ENCODE measurements at places on chromosomes 6 and 20.

- DNase-seq, result no peak
Measured at GRCh38 chr6:155706341-155706740, 250.7 kb upstream of the NOX3 start.

GRCh38 chr6:26362836-26363220, 2.2 kb upstream of the BTN3A2 start:
- no peak for DNase-seq

DNA sequence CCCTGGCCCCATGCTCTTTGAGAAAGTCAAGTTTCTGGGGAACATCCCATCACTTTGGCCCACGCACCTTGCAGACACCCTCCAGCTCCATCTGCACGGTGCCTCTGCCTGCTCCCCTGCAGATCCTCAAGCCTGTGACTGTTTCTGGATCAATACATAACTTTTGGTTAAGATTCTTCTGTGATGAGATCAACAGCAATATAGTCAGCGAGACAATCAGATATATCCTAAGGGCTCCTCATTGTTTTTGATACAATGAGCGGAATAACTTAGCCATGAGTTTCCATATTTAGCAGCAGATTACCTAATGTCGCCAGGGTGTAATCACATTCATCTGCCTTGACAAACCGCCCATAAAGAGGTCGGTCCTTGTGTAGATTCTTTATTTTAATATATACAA, 109.3 kb upstream of the MTHFD1L start:
- no peak for DNase-seq

GRCh38 chr20:48259456-48259855, 474.2 kb upstream of the SULF2 start:
- no peak for DNase-seq

DNA sequence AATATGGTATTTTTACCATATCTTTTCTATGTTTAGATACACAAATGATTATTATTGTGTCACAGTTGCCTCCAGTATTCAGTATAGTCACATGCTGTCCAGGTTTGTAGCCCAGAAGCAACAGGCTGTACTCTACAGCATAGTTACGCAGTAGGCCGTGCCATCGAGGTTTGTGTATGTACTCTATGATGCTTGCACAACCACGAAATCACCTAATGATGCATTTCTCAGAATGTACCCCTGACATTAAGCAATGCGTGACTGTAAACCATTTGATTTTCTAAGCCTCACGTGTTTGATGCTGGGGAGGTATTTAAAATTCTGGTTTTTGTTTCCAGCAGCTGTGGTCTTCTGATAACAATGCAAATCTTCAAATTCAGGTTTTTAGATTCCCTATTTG, 207.6 kb downstream of the UST start:
- no peak for DNase-seq

DNA sequence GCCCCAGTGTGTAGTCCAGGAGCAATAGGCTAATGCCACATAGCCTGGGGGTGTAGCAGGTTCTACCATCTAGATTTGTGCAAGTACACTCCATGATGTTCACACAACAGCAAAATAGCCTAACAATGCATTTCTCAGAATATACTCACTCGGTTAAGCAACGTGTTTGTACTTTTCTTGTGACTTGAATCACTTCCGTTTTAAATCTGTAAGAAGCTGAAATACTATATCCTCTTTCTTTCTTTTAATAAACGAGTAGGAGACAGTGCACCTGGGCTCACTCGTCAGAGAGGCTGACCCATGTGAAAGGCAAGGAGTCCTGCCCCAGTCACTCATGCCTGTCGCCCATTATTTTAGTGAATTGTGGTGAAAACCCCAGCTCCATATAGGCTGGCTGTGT, 201.6 kb downstream of the FOXA2 start:
- DNase-seq, result peak; percentile 11

DNA sequence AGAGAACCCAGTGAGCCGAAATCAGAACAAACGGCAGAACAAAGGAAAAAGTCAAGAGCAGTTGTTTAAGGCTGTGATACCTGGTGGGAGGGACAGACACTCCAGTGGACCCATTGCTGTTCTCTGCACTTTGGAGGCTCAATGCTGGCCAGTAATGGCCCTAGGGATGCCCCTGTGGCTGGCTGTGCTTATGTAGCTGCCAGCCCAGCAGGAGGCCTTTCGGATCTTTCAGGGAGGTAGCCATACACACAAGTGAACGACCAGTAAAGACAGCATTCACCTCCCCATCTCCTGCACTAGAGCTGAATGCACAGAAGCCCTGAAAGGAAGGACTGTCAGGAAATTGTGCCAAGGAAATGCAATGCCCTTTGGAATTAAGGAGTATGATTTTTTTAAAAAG, 34.3 kb downstream of the GPLD1 start:
- DNase-seq, result no peak

- no peak for DNase-seq
Measured at GRCh38 chr6:109816452-109817374, 125.6 kb downstream of the FIG4 start.

- DNase-seq, result no peak
Measured at GRCh38 chr6:5501837-5502236, 240.5 kb downstream of the FARS2 start.

GRCh38 chr6:583635-584034, 73.3 kb downstream of the HUS1B start:
- DNase-seq, result no peak

DNA sequence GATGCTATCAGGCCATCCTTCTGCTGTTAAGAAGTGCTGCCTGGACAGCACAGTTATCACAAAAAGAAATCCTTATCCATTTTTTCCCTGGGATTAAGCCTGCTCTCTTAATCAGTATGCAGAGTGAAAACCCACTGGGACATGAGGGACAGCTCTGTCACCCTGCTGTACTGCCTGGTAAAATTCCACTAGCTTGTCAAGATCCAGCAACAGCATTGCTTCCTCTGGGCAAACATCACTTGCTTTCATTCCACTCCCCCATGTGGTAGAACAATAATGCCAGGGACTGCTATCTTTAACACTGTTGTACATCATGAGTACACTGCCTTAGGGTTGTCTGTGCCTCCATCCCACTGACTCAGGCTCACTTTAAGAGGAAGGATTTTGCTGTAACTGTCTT, 331.3 kb downstream of the KIF16B start:
- no peak for DNase-seq

Measured in GM10248 (cell line).